ENCODE measurements at places on chromosomes 12 and 14. TPM values are rescaled to one million over a fixed set of nuclear protein-coding genes. Genes with fewer than 3 reads are reported as not detected.

Gene CISTR
- total RNA-seq = not detected

- peak; percentile 48 for DNase-seq
Observed at GRCh38 chr14:63922696-63923421, 70.1 kb downstream of the SYNE2 start.

DNA sequence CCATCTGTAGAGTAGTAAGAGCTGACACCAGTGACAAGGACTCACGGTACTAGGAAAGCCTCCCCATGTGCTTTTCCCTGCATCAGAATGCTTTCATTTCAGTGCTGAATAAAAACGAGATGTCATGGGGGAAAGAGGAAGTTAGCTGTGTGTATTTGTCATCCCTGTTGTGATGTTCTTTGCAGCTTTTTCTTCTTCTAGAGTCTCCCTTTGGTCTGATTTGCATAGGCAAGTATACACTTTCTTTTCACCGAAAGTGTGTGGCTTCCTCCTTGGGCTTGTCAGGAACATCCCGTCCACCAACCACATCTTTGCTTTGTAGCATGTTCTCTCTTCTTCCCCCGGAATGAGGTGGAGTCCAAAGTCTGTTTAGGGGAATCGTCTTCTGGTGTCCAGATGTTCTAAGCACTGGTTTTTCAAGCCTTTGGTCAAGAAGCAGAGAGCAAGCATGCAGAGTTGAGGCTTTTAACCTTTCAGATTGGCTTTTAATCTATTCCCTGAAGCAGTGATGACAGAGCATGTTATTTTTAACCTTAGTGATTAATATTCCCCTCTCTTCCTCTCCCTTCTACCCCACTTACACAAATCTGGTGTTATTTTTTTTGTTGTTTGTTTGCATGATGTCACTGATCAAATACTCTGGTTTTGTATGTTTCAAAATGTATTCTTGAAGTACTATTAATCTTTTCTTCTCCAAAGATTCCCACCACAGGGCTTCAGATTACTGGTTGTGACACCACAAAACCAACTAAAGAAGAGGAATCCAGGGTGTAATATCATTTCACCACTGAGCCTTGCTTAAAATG, 163.4 kb downstream of the SAMD4A start:
- no peak for DNase-seq

GRCh38 chr14:23861666-23862065, 91.9 kb upstream of the DHRS4 start:
- DNase-seq = no peak

Gene GLIPR1L1
- total RNA-seq = not detected

Gene SERPINA12
- total RNA-seq = not detected

DNA sequence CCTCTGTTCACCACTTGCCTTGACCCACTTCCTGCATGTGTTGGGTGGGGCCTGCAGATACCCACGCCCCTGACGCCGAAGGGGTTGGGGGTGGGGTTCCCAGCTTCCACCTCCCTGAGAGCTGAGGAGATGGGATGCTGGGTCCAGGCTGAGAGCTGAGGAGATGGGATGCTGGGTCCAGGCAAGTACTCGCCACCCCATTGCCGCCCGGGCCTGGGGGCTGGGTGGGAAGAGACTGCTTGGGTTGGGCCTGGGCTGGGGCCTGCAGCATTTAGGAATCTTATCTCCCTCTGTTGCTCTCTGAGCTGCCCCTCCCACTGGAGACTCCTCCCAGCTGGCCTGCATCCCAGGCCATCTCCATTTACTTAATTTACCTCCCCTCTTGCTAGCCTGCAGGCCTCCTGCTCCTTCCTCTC, 17.4 kb downstream of the TEAD4 start:
- peak; percentile 76 for DNase-seq

DNA sequence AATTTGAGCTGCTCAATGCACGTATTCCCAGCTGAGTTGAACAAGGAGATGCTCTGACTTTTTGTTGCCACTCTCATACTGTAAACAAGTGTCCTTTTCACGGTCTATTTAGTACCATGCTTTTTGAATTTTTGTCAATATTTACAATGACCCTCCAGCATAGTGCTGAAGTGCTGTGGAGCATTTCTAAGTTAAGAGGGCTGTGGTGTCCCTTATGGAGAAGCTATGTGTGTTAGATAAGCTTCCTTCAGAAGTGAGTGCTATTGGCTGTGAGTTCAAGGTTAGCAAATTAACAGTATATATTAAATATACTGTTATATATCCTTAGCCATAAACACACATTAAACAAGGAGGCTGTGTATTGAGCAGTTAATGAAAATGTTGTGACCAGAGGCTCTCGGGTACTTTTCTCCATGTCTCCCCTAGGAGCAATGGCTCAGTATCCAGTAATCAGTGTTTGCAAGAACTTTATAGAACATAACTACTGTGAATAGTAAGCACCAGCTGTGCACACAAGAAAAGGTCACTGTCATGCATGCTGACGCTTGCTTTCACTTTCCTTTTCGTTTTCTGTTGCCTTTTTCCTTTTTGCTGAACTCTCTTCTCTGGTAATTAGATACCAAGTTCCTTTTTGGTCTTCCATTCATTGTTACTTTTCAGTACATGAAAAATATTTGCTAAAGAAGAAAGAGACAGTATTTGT, 187.2 kb upstream of the NEDD1 start:
- DNase-seq = peak; percentile 59

DNA sequence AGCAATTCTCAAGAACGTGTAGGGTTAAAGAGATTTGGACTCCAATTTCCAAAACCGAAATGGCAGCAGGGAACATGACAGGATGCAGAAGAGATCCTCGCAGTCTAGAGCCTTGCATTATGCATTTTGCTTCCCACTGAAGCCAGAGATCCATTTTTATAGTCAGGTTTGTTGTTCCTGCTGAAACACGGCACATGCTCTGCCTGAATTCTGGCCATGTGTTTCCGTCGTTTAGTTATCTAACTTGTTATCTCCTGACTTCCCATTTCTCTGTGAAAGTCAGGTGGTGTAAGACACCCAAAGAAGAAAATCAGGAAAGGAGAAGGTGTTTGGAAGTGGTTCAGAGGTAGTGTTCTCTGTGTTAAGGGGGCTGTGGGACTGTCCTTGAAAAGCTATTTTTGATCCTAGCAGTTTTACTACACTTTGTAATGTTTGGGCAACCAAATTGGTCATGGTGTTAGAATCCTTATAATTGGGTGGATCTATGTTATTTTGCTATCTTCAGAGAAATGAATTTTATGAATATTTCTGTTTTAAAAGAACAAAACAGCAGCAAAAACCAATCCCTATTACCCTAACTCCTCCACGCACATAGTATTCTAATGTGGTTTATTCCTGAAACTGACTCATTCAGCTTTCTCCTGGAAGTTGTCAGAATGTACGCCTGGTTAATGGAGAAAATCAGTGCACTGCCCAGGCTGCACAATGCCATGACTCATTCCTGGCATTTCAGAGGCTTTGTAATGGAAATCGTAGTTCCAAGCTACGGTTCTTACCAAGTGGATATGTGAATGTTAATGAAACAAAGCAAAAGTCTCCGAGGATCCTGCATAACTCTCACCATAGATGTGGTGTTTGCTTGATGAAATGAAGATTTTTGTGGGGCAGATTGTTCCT, 110.1 kb downstream of the SAMD4A start:
- DNase-seq = peak; percentile 94

Gene ZFC3H1
- total RNA-seq = 36.6 TPM

GRCh38 chr14:38056270-38056669, 151.4 kb upstream of the SSTR1 start:
- DNase-seq = no peak

DNA sequence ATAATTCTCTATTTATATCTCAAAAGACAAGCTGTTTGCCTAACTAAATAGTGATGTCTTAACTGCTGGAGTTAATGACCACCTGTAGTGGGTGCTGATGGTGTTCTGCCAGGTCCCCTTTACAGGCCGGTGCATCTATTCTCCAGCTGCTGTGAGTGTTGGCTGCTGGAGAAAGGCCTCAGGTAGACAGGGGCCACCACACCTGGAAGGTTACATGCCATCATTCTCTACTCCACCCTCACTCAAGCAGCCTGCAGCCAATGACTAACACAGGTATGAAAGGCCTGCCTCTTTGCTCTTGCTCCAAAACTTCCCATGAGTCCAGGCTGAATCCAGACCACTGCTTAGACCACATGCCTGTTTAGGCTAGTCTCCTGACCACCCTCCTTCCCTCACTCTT, 73.9 kb downstream of the RPS6KA5 start:
- DNase-seq = no peak

Gene RPGRIP1
- total RNA-seq = under 0.01 TPM

Gene ATN1
- 14.1 TPM for total RNA-seq

Gene HCAR2
- not detected for total RNA-seq

Gene ETFBKMT
- total RNA-seq = 4.7 TPM

Gene EML1
- 38.0 TPM for total RNA-seq

DNA sequence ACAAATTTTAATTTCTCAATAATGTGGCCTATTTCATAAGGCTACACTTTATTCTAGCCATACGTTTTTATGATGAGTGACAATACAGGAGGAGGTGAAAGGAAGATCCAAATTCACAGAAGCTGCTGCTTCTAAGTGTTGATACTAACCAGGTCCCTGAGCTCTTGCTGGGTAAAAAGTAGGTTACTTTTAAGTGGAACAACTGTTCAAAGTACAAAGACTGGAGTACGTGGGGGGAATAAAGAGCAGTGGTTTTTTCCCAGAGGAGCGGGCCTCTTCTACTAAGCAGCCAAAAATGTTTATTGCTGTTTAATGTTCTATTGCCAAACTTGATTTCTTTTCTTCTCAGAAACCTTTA, 301.8 kb downstream of the AEBP2 start:
- no peak for DNase-seq

GRCh38 chr14:97074456-97074855, 277.3 kb downstream of the VRK1 start:
- DNase-seq = no peak

Gene CPNE6
- not detected for total RNA-seq

DNA sequence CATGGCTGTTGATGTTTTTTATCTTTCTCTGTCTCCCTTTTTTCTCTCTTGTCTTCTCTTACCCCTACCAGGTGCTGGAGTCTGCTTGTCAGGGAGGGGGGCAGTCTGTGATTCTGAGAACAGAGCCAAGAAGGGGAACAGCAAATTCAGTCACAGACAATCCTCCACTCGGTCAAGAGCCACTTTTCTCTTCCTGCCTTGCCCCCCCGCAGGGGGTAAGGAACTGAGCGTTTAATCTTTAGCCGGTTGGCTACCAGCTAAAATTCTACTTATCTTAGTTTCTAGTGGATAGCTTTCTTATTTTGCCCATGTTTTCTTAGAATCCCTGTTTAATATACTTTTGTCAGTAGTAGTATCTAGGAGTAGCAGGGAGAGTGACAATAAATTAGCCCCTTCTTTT, 1.9 kb downstream of the RIMKLB start:
- DNase-seq = no peak

DNA sequence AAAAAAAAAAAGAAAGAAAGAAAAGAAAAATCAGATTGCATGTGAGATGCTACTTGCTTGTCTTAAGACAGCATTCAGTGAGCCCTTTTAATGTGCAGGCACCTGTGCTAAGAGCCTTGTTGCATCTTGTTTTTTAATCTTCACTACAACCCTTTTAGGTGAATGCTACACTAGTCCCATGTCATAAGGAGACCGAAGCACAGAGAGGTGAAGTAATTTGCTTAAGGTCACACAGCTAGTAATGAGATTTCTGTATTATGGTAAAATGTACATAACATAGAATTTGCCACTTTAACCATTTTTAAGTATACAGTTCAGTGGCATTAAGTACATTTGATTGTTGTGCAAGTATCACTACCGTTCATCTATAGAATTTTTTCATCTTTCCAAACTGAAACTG, 32.1 kb upstream of the PWP1 start:
- no peak for DNase-seq

- DNase-seq = no peak
Observed at GRCh38 chr12:26936559-26937442, 980 bp downstream of the INTS13 start.

- no peak for DNase-seq
Observed at GRCh38 chr14:78657451-78657850, 487.3 kb downstream of the NRXN3 start.

DNA sequence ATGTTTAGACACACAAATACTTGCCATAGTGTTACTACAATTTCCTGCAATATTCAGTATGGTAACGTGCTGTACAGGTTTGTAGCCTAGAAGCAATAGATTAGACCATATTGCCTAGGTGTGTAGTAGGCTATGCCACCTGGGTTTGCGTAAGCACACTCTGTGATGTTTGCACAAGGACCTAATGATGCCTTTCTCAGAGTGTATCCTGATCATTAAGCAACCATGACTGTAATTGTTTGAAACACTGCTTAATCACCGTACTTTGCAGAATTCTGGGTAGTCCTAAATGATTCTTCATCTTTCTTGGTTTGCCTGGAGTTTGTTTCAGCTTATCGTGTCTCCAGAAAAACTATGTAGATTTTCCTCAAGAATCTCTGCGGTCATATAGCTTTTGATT, 11.2 kb upstream of the TCP11L2 start:
- DNase-seq = no peak

Gene KIF26A
- not detected for total RNA-seq

Gene C14orf132
- total RNA-seq = 41.5 TPM

GRCh38 chr12:42732908-42733411, 143.4 kb upstream of the PRICKLE1 start:
- DNase-seq = no peak

Data from osteoblast (primary cell).